ENCODE measurements at places on chromosomes 13 and 19. TPM values are rescaled to one million over a fixed set of nuclear protein-coding genes. Genes with fewer than 3 reads are reported as not detected.

Gene DAND5
- total RNA-seq: 0.18 TPM

GRCh38 chr19:42074513-42075363 lies 1.2 kb upstream of the ZNF574 start:
- no peak for DNase-seq

GRCh38 chr13:71360041-71360440 lies 507.0 kb downstream of the DACH1 start:
- DNase-seq: no peak

DNA sequence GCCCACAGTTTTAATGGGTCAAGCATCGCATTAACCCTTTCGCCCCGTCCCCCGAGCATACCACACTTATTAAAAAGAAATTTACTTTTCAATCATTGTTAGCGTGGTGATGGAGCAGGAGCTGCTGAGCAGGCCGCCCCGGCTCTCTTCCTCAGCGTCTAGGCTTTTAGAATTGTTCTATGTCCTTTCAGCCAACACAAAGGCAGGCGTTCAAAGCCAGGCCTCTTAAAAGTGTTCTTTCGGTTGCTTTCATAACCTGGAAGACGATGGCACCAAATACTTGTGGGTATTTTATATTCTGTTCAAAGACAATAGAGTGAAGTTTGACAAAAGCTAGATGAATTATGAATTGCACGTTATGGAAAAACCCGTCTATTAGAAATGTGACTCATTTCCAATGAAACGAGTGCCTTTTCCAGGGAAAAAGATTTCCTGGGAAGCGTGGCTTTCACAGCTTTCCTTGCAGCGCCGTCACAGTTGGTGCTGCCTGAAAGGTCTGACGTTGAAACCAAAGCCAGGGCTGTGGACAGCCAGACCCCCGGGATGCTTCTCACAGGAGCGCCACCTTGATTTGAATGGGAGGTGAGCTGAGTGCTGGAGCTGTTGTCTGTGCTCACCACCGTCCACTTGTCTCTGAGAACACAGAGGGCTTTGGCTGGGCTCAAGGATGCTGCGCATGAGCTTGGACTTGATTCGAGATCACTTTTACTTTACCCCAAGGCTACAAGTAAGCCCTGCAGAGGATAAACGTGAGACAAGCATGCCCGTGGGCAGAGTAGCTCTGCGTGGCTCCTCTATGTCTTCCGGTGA lies 78.8 kb downstream of the SOX1 start:
- DNase-seq: no peak

Gene RASGRP4
- 0.36 TPM for total RNA-seq

Gene LAIR2
- total RNA-seq: not detected

GRCh38 chr19:15166700-15167099 lies 34.1 kb downstream of the NOTCH3 start:
- no peak for DNase-seq

- no peak for DNase-seq
These were observed 15.8 kb upstream of the MICU2 start for GRCh38 chr13:21619633-21620220.

DNA sequence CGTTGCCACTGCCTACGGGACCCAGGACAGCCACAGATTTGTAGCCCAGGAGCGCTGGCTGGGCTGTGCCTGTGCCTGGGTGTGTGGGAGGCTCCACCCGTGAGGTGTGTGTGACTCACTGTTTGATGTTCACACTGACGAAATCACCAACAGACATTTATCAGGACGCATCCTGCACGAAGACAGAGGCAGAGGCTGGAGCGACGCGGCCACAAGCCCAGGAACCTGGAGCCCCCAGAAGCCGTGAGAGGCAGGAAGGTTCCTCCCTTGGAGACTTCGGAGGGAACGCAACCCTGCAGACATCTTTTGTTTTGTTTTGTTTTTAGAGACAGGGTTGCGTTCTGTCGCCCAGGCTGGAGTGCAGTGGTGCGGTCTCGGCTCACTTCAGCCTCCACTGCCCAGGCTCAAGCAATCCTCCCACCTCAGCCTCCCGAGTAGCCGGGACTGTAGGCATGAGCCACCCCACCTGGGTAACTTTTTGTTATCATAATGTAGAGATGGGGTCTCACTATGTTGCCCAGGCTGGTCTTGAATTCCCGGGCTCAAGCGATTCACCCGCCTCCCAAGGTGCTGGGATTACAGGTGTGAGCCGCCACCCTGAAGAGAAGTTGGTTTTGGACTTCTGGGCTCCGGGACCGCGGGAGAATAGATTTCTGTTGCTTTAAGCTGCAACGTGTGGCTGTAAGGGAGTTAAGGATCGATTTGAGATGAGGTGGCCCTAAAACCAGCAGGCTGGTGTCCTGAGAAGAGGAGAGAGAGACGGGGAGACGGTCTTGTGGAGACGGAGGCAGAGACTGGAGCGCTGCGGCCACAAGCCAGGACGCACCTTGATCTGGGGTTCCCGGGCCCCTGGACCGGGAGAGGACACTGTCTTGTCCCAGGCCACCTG lies 24.9 kb upstream of the WDR18 start:
- no peak for DNase-seq

- no peak for DNase-seq
These were observed 21.4 kb downstream of the PABPC3 start for GRCh38 chr13:25117312-25117711.

Data from cerebellum (tissue), 4 donors.